ENCODE measurements at places on chromosomes 1 and 21.
A peak's percentile ranks its signal among the peaks of the same experiment; 100 is the strongest.

DNA sequence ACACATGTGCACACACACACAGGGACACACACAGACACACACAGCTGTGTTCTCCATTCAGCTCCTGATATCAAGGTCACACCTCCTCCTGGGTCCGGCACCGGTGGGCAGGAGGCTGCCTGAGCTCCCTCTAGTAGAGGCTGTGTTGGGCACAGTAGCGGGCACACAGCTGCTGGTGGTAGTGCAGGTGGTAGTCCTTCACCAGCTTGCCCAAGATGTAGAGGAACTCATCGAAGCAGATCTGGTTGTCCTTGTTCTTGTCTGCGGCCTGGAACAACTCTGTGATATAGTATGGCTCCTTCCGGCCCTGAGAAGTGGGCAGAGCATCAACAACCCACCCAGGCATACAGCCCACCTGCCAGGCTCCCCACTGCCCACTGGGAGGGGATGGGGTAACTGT is 5.6 kb upstream of the S100A8 start:
- no peak for DNase-seq

DNA sequence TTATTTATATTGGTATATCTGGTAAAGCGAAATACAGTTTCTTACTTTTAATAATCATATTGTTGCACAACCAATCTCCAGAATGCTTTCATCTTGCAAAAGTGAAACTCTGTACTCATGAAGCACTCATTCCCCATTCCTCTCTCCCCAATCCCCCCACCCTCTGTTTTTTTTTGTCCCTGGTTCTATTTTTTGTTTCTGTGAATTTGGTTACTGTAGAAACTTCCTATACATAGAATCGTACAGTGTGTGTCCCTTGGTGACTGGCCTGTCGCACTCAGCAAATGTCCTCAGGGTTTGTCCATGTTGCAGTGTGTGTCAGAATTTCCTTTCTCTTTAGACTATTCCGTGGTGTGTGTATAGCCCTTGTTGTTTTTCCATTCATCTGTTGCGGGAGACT is 7.9 kb upstream of the NLRP3 start:
- no peak for DNase-seq

DNA sequence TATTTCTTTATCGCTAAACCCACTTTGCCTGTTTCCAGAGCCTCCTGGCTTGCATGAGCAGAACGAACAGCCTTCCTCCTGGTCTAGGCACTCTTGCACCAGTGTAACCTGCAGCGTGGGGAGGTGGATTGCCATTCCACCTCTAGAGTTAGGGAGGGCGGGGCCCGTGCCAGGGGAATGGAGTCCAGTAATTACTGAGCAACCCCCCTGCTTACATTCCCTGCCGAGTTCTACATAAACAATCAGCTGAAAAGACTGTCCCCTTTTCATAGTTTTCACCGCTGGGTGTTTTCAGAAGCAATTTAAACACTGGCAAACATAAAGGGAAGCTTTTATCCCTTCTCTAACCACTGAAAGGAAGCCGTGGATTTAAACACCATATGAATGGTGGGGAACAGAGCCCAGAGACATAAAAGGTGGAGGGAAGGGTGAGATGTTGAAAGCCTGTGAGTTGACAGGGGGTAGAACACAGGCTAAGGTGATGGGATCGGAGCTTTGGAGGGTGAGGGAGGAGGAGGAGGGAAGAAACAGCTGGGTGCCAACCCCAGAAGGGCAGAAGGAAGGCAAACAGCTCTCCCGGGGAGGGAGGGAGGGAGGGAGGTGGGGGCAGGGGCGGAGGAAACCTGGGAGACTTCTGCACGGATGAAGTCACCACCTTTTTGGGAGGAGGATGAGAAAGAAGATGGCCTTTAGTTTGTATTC is 68.0 kb upstream of the WDR26 start:
- no peak for DNase-seq

DNA sequence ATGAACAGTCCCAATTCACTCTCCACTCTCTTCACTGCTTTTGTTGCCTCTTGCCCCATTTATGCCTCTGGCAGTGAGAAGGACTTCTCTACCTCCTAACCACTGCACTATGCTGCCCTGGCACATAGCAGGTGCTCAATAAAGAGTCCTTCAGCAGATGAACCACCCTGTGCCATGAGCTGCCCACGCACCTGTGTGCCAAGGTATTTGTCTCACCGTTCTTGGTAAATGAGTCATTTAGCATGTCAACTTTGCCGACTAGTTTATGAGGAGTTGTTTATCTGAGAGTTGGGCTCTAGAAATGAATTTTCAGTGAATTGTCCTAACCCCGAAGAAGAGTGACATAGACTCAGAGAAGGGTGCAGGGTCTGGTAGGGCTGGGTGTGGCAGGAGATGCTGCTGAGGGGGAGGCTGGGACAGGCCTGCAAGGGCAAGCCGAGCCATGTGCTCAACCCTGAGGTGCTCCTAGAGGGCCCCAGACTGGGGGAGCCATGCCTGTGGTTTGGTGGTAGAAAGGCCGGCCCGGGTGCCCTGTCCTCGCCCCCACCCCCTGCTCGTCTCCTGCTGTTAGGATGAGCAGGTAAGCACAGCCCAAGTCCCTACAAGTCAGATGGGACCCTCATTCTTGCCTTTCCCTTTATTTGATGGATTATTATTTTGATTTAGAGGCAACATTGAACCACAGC is 654.5 kb downstream of the MATN1 start:
- no peak for DNase-seq

DNA sequence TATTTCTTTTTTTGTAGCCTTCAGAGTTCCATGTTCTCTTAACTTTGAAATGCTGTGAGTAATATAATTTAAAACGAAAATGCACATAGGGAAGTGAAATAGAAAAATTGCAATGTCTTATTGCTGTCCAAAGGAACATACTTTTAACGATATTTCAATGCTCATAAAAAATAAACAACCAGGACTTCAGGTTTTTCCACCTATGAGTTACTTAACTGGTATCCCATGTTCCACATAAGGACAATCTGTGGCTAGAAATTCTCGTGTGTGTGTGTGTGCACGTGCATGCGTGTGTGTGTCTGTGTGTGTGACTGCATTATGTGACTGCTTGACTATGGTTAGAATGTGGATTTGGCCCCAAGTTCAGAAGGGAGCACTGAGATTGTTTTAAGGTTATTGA is 200.8 kb upstream of the ADGRL4 start:
- DNase-seq, result no peak

GRCh38 chr1:159077120-159077961 is 775 bp upstream of the AIM2 start:
- DNase-seq, result no peak

GRCh38 chr1:204670152-204670927 is 15.2 kb downstream of the LRRN2 start:
- peak; percentile 39 for DNase-seq

GRCh38 chr1:32349211-32349708 is 13.0 kb downstream of the FAM229A start:
- DNase-seq, result no peak

- DNase-seq, result peak; percentile 50
These were observed 21.8 kb downstream of the KIF1B start for GRCh38 chr1:10232163-10232562.

- DNase-seq, result peak; percentile 71
These were observed at the start of gene PFKL for GRCh38 chr21:44299458-44300261. PFKL (plus strand) TSS chr21:44300053; CDS start chr21:44300106, 53 bp downstream.

- no peak for DNase-seq
These were observed 7.5 kb downstream of the NBPF1 start for GRCh38 chr1:16605532-16606505.

DNA sequence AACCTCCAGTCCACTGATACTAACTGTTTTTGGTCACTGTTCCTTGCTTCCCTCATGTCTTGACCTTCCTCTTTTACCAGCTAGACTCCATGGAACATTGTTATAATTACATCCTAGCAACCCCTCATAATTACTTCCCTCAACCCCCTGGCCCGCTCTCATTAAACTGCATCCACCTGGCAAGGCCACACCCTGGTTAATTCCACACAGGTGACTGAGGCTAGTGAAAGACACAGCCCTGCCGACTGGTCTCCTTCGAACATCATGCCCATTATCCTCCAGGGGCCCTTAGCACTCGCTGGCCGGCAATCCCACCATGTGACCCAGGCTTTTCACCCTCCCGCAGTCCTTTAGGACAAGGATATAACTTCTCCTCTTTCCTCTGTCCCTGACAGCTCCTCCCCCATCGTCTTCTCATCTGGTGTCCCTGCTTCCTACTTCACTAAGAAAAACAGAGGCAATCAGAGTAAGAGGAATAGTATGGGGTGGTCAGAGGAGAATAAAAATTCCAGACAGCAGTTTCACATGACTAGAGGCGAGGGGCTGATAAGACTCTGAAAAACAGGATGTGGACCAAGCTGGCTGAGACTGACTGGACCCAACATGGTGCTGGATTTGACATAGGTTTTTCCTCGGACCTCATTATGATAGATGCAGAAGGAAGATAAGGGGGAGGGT is 8.8 kb upstream of the TENT5B start:
- DNase-seq, result peak; percentile 83

- peak; percentile 35 for DNase-seq
These were observed 19.6 kb upstream of the FAM89A start for GRCh38 chr1:231059566-231060193.

- DNase-seq, result no peak
These were observed 23.0 kb downstream of the NID1 start for GRCh38 chr1:236041631-236042618.

- DNase-seq, result no peak
These were observed 15.1 kb upstream of the DUSP10 start for GRCh38 chr1:221756830-221757551.

- DNase-seq, result no peak
These were observed 13.9 kb downstream of the COX20 start for GRCh38 chr1:244849189-244849866.

GRCh38 chr1:231926340-231926739 is 299.8 kb downstream of the DISC1 start:
- DNase-seq, result peak; percentile 50

DNA sequence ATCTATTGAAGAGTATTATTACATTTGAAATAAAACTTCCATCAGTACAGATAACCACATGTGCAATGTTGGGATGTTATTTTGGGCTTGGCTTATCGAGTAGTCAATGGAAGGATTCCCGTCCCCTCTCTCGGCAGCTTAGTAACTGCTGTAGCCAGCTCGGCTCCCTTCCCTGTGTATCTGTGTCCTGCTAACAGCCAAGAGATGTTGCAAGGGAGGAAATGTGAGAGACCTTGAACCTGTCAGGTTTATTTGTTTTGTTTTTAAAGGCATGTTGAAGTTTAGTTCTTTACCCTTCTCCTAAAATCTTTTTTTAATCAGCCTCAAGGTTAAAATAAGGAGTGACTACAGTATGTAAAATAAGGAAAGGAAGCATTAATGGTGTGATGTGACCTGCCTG is 13.6 kb upstream of the TARS2 start:
- DNase-seq, result no peak

GRCh38 chr1:228735871-228736586 is 750 bp downstream of the RHOU start:
- DNase-seq, result peak; percentile 11

GRCh38 chr1:200415227-200415626 is 5.4 kb upstream of the ZNF281 start:
- no peak for DNase-seq

DNA sequence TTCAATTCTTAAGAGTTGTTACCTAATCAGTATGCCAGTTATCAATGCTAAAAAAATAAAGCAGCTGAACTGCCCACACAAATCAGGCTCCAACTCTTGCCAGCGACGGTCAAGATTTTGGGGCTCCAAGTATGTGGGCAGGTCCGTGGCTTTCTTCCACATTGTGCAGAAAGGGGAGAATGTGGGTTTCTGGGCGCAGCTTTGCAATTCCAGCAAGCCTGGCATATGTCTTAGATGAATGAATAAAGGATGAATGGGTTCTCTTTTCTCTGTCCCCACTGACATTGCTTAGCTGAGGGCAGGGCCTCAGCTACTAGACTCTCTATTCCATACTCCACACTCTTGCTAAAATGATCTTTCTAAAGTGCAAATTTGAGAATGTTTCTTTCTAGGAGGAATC is 42.4 kb downstream of the NENF start:
- no peak for DNase-seq

GRCh38 chr21:45403825-45404729 is 888 bp upstream of the COL18A1 start:
- DNase-seq, result no peak
